T1000 (cell line): ENCODE measurements at places on chromosomes 3 and 15.

DNA sequence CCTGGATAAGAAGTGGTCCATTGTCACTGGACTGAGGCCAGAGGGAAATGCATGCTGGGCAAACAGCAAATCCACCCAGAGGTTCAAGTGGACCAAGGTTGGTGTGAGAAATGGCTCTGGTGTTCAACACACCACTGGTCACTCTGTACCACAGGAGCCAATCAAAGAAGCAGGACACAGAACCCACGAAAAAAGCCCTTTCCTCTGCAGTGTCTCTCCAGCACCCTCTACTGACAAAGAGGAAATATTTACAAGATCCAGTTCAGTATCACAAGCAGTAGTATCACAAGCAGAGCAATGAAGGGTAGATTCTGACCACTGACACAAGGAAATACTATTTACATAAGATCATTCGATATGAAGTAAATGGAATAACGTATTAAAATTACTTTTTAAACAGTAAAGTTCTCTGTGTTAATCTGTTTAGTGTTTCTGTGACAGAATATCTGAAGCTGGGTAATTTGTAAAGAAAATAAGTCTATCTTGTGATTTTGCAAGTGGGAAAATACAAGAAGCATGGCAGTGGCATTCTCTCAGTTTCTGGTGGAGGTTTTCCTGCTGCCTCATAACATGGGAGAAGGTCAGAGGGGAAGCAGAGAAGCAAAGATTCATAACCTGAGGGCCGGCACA, 390.7 kb downstream of the EFHB start:
- DNase-seq: no peak

DNA sequence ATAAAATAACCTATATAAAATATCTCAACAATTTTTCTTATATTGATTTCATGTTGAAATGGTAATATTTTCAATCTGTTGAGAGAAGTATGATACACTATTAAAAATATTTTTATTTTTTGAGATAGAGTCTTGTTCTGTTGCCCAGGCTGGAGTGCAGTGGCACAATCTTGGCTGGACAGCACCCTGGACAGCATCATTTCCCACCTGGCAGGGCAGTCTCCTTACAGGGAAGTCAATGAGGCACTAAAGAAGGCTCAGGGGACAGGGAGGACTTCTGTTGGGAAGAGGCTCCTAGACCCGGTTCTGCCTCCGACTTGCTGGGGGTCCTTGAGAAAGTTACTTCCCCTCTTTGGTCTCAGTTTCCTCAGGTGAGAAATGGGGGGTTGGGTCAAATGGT, 9.4 kb downstream of the GOLGA6L2 start:
- DNase-seq: no peak

DNA sequence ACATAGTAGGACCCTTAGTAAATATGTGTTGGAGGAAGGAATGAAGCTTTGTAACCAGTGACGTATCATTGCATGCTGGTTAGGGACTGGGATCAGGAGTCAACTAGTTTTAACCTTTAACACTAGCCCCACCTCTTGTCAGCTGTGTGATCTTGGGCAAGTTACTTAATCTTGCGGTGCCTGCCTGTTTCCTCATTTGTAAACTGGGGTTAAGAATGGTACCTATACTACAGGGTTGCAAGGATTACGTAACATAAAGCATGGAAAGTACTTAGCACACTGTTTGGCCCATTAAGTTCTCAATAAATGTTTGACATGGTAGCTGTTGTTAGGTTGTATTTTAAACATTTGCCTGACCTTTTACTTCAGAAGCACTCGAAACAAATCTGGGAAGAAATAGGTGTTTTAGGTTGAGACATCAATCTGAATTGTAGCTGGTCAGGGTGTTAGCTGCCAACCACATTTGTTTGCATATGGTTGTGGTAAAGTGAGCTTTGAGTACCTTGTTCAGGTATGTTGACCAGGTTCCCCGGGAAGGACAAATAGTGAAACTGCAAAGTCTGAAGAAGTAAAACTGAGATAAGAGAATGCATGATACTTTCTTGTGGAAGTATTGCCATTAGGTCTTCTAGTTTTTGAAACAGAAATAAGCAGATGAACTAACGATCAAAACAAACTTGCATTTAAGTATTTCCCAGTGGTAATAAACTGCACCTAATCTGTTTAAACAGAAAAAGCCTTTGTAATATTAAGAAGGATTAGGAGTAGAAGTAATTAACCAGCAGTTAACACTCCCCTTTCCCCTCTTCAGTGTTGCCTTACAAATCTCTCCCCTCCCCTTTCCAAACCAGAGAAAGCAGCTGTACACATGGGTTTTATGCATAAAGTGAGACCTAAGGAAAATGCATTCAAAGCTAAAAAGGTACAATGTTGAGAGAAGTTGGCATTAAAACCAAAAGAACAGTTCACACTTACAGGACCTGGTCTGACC, 25.8 kb upstream of the SCAANT1 start:
- no peak for DNase-seq

GRCh38 chr3:52331091-52331490, 15.0 kb downstream of the DNAH1 start:
- DNase-seq: no peak

- DNase-seq: no peak
These were observed 34.3 kb downstream of the ASTE1 start for GRCh38 chr3:130992344-130992743.

DNA sequence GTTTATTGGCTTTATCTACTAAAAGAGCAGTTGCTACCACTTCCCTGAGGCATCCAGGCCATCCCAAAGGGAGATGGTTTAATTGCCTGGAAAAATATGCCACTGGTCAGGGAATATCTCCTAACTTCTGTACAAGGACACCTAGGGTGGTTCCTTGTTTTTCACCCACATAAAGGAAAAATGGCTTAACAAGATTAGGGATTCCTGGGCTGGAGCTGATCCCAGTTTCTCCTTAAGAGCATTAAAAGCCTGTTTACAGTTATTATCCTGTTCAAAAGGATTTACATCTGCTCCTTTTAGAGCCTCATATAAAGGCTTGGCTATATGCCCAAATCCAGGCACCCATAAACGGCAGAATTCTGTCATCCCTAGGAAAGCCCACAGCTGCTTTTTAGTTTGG, 70.2 kb upstream of the WNT7A start:
- DNase-seq: no peak
